ENCODE measurements at places on chromosomes 5 and 9. TPM values are rescaled to one million over a fixed set of nuclear protein-coding genes. Genes with fewer than 3 reads are reported as not detected.

- H3K27me3 ChIP-seq, result no peaks in the 10 kb centered on the region
- peaks cover 11% of the 10 kb centered on the region for H3K4me1 ChIP-seq
- no peaks in the 10 kb centered on the region for H3K36me3 ChIP-seq
- no peak overlapping the region for H3K27ac ChIP-seq
- DNase-seq, result no peak
These were observed 207.3 kb downstream of the ARHGAP26 start for GRCh38 chr5:142977363-142978051.

DNA sequence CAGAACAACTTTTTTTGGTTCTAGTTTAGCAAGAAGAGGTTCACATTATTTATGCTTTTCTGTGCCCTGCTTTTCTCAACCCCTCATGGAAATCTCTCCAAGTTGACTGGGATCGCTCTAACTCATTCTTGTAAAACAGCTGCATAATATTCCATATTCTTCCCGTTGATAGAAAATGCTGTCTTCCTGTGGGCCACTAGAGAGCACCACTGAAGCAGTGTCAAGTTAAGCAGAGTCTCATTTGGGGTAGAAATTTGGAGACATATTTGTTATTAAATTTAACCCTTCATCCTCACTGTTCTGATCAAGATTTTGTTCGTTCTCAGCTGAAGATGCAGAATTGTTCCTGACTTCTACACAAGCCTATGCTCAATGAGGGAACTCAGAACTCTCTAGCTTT is 140.1 kb downstream of the CEMIP2 start:
- DNase-seq, result no peak
- H3K4me1 ChIP-seq, result no peaks in the 10 kb centered on the region
- H3K27me3 ChIP-seq, result no peaks in the 10 kb centered on the region
- H3K4me3 ChIP-seq, result no peak overlapping the region
- no peaks in the 10 kb centered on the region for H3K36me3 ChIP-seq

AP3B1 gene
- 62.6 TPM for total RNA-seq

- peak; percentile 54 for DNase-seq
- peak overlapping the region; percentile 56 for H3K27ac ChIP-seq
- H3K4me3 ChIP-seq, result no peak overlapping the region
- no peaks in the 10 kb centered on the region for H3K36me3 ChIP-seq
These were observed 63.7 kb upstream of the FAM120A start for GRCh38 chr9:93387791-93388190.

PDGFRB gene
- 18.1 TPM for total RNA-seq

- H3K27ac ChIP-seq, result no peak overlapping the region
- no peaks in the 10 kb centered on the region for H3K27me3 ChIP-seq
- no peaks in the 10 kb centered on the region for H3K4me1 ChIP-seq
- no peak for DNase-seq
These were observed 394.9 kb downstream of the MED10 start for GRCh38 chr5:5983261-5983980.

CCDC112 gene
- 7.6 TPM for total RNA-seq

DNA sequence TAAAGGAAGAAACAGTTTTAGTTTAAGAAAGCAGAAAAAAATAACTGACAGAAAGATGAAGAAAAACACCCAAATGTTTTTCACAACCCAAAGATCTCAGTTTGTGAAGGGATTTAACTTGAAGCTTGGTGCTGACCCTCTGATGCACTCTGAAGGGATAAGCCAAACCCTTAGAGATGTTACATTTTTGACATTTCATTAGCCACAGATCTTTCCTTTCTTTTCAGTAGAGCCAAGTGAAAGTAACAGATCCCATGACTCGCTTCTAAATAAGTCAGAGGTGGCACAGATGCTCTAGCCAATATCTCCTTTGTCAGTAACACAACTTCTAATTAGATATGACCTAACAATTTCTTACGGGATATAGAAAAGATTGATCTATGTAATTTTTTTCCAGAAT is 394.5 kb upstream of the EDIL3 start:
- no peaks in the 10 kb centered on the region for H3K36me3 ChIP-seq
- H3K27me3 ChIP-seq, result no peaks in the 10 kb centered on the region
- H3K4me1 ChIP-seq, result no peaks in the 10 kb centered on the region
- H3K27ac ChIP-seq, result no peak overlapping the region
- no peak for DNase-seq

DEPDC1B gene
- total RNA-seq, result 25.1 TPM

ELAVL2 gene
- 0.30 TPM for total RNA-seq

PCA3 gene
- not detected for total RNA-seq

ARSI gene
- 0.17 TPM for total RNA-seq

RAD50 gene
- total RNA-seq, result 29.5 TPM

SOHLH1 gene
- total RNA-seq, result not detected

PCSK1 gene
- total RNA-seq, result 3.6 TPM

FCN2 gene
- not detected for total RNA-seq

DNA sequence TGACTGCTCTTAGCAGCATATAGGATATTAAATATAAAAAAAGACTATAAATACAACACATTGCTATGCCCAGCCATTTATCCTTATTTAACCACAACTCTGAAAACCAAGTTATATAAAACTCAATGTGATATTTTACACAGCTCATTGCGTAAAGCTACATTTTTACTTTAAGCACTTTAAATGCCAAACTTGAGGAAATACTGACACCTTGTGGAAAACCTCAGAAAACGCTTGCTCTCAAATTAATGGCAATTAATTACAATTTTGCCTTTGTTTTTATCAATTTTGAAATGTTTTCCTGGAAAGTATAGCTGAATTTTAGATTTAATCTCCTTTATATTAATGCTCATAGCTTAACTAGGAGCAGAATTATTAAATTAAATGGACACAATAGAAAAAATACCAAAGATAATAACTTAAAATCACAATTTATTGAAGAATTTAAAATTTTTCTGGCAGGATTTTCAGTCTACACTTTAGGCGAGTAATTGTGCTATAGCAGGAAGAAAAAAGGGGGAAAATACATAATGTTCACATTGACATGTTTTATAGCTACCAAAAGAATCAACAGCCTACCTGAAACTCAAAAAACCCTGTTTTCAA is 25.2 kb upstream of the PLAC8L1 start:
- H3K4me3 ChIP-seq, result no peak overlapping the region
- DNase-seq, result no peak
- no peaks in the 10 kb centered on the region for H3K27me3 ChIP-seq
- no peaks in the 10 kb centered on the region for H3K4me1 ChIP-seq
- peaks cover 18% of the 10 kb centered on the region for H3K36me3 ChIP-seq

DNA sequence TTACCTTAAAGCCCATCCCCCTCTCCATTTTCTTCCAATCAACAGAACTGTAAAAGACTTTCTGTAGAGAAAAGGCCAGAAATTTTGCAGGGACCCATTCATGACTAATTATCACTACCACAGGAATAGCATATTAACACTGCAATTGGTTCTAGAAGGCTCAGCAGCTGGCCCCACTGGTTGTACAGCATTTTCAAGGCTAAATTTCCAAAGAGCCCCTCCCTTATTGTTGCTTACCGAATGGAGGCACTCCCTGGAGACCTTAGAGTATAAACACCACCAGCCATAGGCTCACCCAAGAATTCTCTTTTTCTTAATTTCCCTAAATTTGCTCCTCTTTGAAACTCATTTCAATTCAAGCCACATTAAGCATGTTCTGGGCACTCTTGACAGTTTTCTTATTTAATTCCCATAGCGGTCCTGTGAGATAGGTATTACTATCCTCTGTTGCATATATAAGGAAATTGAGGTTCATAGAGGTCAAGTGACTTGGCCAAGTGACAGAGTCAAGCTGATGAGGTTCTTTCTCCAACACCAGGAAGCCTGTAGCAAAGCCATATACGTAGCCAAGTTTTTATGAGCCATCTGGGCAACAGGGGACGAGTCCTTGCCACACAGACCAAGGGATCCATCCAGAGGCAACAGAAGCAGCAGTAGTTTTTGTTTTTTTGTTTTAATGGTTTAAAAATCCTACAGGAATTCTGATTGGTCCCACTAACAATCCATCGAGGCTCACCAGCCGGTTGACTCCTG is 83.9 kb upstream of the NR5A1 start:
- no peaks in the 10 kb centered on the region for H3K4me1 ChIP-seq
- no peaks in the 10 kb centered on the region for H3K36me3 ChIP-seq
- no peak overlapping the region for H3K4me3 ChIP-seq
- no peaks in the 10 kb centered on the region for H3K27me3 ChIP-seq

GRCh38 chr5:14663734-14664269 is 716 bp upstream of the OTULIN start:
- H3K27ac ChIP-seq, result peak overlapping the region; percentile 94
- no peaks in the 10 kb centered on the region for H3K27me3 ChIP-seq
- peaks cover 26% of the 10 kb centered on the region for H3K4me1 ChIP-seq
- DNase-seq, result peak; percentile 45
- peak overlapping the region; percentile 53 for H3K4me3 ChIP-seq
- no peaks in the 10 kb centered on the region for H3K36me3 ChIP-seq

SELENOP gene
- 171 TPM for total RNA-seq

TAF1L gene
- total RNA-seq, result not detected

DNA sequence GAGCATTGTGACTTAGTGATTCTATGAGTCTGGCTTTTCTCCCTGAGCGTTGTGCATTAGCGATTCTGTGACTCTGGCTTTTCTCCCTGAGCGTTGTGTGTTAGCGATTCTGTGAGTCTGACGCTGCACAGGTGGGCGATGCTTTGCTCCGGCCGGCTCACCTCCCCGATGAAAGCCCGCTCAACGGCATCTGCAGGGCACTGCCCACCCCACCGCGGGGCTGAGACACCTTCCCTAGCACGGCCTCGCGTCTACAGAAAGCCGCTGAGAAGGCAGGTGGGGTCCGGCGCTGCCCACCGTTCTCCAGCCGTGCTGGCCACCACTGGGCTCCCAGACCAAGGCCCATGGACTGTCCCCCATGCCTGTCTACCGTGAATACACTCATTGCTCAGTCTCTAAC is 12.8 kb upstream of the SLC9A3 start:
- no peaks in the 10 kb centered on the region for H3K36me3 ChIP-seq
- peaks cover 19% of the 10 kb centered on the region for H3K27me3 ChIP-seq
- H3K4me3 ChIP-seq, result no peak overlapping the region
- no peaks in the 10 kb centered on the region for H3K4me1 ChIP-seq
- DNase-seq, result no peak
- no peak overlapping the region for H3K27ac ChIP-seq

- H3K27me3 ChIP-seq, result no peaks in the 10 kb centered on the region
- peak overlapping the region; percentile 36 for H3K4me3 ChIP-seq
- DNase-seq, result peak; percentile 76
- H3K27ac ChIP-seq, result peak overlapping the region; percentile 45
These were observed 40.7 kb upstream of the HSD17B4 start for GRCh38 chr5:119411361-119412278.

C9orf43 gene
- 0.61 TPM for total RNA-seq

HTR1A gene
- total RNA-seq, result not detected

GRCh38 chr9:123420592-123421111 is 64.7 kb downstream of the CRB2 start:
- no peak overlapping the region for H3K4me3 ChIP-seq
- no peaks in the 10 kb centered on the region for H3K4me1 ChIP-seq
- no peak for DNase-seq
- H3K36me3 ChIP-seq, result no peaks in the 10 kb centered on the region
- H3K27me3 ChIP-seq, result no peaks in the 10 kb centered on the region
- no peak overlapping the region for H3K27ac ChIP-seq

FBP1 gene
- 51.4 TPM for total RNA-seq

- H3K36me3 ChIP-seq, result no peaks in the 10 kb centered on the region
- H3K4me1 ChIP-seq, result no peaks in the 10 kb centered on the region
- no peak for DNase-seq
These were observed 233.7 kb downstream of the SPOCK1 start for GRCh38 chr5:137265457-137265856.

TMC1 gene
- 0.29 TPM for total RNA-seq

DNA sequence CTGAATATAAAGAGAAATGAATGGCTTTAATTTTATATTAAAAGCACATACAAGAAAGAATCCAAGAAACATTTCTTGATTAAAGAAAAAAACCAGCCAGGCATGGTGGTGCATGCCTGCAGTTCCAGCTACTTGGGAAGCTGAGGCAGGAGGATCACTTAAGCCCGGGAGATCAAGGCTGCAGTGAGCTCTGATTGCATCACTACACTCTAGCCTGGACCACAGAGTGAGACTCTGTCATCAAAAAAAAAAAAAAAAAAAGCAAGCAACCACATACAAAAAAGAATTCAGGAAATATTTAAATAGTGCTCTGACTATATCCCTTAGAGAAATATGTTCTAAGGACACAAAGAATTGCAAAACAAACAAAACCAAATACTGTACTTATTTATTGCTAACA is 2.5 kb upstream of the PLAC8L1 start:
- H3K27me3 ChIP-seq, result no peaks in the 10 kb centered on the region
- no peaks in the 10 kb centered on the region for H3K36me3 ChIP-seq
- no peaks in the 10 kb centered on the region for H3K4me1 ChIP-seq
- no peak overlapping the region for H3K4me3 ChIP-seq
- DNase-seq, result no peak

- H3K4me3 ChIP-seq, result no peak overlapping the region
- no peak overlapping the region for H3K27ac ChIP-seq
- no peaks in the 10 kb centered on the region for H3K27me3 ChIP-seq
- no peaks in the 10 kb centered on the region for H3K4me1 ChIP-seq
- H3K36me3 ChIP-seq, result no peaks in the 10 kb centered on the region
These were observed 8.1 kb downstream of the AK3 start for GRCh38 chr9:4732890-4733289.

DNA sequence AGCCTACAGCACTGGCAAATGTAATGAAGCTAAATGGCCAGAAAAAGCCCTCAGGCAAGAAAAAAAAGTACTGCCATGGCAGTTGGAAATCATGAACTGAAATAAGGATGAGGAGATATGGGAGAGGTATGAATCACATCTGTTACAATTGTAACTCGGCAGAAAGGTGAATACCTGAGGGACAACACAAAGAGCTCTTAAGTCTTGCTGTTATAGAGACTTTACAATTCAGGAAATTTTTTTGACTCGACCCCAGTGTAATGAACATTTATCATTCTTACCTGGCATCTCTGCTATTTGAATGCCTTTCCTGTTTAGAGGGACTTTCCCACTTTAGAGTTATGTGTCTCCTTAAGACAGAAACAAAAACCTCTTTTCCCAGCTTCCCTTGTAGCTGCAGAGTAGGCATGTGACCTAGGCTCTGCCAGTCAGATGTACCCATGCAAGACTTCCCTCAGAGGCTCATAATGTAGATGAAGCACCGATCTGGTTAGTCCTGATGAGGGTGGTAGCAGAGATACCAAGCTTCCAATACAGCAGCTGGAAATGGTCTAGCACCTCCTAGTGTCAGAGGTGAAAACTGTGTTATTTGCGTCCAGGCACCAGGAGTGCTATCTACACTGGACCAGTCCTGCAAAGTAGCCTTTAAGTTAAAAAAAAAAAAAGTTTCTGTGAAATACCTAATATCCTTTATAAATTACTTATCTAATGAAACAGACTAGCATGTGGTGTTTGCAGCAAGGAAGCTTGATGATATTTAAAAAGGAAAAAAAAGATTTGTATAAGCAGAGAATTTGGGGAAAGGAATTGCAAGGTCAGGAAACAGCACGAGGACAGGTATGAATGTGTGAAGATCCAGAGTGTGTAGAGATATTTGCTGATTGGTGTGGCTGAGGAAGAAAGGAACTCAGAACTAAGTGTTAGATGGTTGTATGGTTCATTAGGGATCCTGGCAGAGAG is 146.9 kb upstream of the SLC1A3 start:
- no peaks in the 10 kb centered on the region for H3K36me3 ChIP-seq
- H3K4me3 ChIP-seq, result no peak overlapping the region
- no peaks in the 10 kb centered on the region for H3K27me3 ChIP-seq

RGS3 gene
- total RNA-seq, result 67.4 TPM

IL3 gene
- not detected for total RNA-seq

GRCh38 chr9:137785704-137786161 is 91.8 kb upstream of the CACNA1B start:
- DNase-seq, result no peak
- H3K4me3 ChIP-seq, result no peak overlapping the region
- H3K27ac ChIP-seq, result no peak overlapping the region
- peaks cover 6% of the 10 kb centered on the region for H3K4me1 ChIP-seq

GRCh38 chr5:100584069-100584468 is 48.9 kb downstream of the FAM174A start:
- H3K4me3 ChIP-seq, result no peak overlapping the region
- no peaks in the 10 kb centered on the region for H3K36me3 ChIP-seq
- H3K4me1 ChIP-seq, result no peaks in the 10 kb centered on the region
- H3K27me3 ChIP-seq, result no peaks in the 10 kb centered on the region

Measured in colonic mucosa (tissue), 4 donors.